ENCODE measurements at places on chromosomes 5 and 9.
A peak's percentile ranks its signal among the peaks of the same experiment; 100 is the strongest.

- no peak for DNase-seq
These were observed 1166.2 kb downstream of the MAT2B start for GRCh38 chr5:164671640-164672039.

GRCh38 chr5:76337953-76338451, 65.1 kb upstream of the IQGAP2 start:
- no peak for DNase-seq

DNA sequence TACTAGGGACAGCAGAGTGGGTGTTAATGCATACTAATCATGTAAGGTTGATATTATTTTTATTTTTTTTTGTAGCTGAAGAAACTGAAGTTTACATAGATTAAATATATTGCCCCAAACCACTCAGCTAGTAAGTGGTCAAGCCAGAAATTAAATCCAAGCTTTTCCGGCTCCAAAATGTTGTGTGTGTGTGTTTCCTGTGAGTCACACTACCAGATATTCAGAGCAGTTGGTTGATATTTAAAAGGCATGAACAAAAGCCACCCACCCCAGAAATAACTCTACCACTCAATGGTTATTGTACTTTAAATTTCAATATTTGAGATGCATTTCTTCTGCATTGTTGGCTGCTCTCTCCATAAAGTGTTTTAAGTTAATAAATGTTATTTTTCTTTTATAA, 29.5 kb downstream of the KCNN2 start:
- DNase-seq = no peak

DNA sequence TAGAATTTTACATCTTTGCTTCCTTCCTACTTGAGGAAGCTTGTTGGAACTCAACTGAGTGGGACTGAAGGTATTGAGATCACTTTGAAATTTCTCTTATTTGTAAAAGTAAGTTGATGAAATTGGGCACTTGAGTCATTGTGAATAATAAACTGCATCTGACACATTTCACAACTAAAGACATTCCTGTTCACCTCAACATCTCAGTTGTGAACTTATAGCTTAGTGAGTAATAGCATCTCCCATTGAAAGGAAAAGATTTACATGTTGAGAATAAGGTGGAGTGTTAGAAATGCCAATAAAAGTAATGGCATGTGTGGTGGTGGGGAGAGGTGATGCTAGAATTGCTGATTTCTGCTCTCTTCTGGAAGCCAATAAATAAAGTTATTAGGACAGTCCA, 145.0 kb downstream of the SLC24A2 start:
- no peak for DNase-seq

DNA sequence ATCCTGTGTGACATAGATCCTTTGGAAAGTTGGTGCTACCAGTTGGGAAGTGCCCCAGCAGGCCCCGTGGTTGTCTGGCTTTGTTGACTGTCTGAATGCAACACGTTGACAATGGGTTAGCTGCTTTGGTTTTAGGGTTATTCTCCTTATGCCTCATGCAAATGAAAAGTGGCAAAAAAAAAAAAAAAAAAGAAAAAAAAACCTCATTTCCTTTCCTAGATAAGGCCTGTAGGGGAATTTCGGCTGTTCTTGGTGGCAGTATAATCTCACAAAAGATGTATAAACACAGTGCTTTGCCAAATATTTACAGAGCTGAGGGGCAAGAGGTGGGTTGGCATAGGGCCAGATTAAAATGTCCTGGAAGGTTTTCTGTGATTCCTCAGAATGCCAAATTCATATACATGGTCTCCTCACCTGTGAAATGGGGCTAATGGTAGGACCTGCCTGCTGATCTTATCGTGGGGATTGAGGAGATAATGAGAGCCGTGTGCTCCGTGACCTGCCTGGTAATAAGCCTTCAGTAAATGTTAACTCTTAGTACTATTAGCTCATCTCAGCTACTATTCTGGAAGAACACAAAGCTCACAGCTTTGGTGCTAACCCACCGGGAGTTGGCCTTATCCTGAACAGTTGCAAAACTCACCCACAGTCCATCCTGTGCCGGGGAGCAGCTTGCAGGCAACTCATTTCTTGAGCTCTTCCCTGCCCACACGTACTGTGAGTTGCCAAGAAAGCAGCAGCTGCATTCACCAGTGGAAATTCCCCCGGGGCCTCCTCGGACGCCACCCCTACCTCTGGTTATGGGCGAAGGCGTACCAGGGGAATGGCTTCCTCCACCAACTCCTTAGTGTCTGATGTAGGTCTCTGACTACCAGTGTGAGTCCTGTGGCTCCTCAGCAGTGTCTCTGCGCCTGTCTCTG, 220.3 kb downstream of the NR3C1 start:
- DNase-seq = peak; percentile 52

DNA sequence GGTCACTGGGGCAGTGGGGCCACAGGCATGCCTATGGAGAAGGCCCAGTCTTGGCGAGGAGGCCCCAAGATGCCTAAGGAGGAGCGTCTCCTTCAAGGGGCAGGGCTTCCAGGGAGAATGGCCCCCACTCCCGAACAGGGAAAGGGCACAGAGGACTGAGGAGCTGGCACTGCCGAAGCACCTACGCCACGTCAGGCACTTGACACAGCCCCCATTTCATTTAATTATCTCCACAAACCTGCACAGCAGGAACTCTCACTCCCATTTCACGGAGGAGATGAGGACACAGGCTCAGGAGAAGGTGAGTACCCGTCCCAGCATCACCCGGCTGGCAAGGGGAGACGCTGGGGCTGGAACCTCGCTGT, 26.0 kb downstream of the EGR1 start:
- no peak for DNase-seq

- DNase-seq = no peak
These were observed 214.9 kb upstream of the SEMA6A start for GRCh38 chr5:116789522-116789921.

DNA sequence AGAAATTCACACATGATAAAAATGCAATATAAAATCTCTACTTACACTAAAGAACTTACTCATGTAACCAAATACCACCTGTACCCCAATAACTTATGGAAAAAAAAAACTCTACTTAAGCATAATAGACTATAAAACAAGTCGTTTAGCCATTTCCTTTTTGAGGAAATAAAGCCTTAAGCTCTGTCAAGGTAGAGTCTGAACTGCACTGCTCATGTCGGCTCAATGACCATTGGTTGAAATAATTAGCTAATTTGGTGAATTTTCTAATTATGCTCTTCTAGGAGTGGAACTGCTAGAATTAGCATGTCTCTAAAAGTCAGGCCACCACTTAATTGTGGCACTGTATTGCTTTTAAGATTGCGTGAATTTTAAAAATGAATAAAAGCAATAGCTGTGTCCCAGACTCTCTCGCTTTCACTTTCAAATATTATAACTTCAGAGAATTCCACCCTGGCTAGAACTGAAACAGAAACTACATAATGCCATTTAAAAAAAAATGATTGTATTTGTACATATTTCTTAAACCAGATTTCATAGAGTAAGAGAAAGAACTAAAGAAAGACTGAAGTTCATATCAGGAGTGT, 113.0 kb upstream of the PCA3 start:
- DNase-seq = no peak

- no peak for DNase-seq
These were observed 26.8 kb downstream of the FAM81B start for GRCh38 chr5:95417971-95418370.

DNA sequence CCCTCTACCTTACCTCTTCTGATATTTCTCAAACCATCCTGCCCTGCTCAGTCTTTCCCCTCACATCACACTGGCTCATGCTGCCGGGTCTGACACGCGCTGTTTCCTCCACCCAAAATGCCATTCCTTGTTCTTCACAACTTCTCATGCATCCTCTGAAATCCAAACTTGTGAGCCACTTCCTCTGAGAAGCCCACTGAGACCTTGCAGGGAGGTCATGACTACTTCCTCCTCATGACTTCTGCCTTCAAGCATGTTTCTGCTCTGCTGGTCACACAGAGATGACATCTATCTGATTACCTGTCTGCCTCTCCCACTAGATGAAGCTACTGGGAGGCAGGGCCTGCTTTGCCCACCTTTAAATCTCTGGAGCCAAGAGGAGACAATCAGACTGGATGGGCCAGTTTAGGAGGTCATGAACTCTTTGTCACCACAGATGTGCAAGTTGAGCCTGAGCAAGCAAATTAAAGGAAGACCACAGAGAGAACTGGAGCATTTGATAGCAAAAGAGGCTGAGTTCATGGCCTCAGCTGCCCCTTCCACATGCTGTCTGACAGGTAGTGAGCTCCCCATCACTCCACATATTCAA, 119.8 kb upstream of the TBC1D2 start:
- DNase-seq = no peak

DNA sequence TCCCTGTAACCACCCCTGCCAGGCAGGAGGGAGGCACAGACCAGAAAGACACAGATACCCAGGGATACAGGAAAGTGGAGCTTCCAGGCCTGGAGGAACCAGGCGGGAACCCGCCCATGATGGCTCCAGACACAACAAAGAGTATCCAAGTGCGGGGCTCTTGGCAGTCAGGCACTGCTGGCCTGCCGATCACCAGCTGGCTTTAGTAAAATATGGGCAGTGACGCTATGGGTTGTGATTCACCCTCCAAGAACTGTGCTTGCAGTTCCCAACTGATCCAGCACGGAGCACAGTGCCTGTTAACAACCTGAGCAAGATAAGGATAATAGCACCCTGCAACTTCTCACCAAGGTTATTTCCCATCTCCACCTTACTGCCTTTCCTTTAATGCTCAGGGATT, 463.3 kb downstream of the IRX1 start:
- no peak for DNase-seq

DNA sequence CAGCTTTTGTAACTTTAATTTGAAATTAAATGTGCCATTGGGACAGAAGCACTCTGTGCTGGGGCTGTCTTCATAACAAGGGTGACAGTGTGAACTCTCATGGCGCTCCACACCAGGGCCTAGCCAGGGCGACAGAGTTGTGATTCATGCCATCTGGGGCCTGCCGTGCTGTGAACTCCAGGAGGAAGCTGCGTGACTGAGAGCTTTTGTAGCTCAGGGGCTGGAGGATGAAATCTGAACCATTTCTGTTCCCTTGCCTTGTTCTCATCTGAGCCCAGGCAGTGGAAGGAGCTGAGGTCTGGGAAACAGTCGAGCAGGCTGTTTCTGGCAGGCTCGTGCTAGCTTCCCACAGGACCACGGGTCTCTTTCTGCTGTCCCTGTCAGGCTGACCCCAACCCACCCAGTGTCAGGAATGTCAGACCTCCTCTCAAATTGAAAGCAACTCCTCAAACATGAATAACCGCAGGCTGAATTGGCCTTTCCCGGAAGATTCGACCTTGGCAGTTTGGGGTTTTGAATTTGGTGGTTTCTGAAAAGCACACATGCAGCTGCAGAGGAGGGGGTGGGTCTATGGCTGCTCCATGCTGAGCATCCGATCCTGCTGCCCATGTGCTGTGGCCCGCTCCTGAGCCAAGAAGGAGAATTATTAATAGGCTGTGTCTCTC, 69.2 kb upstream of the RPS23 start:
- DNase-seq = no peak

GRCh38 chr9:30075451-30076199, 2308.8 kb upstream of the ACO1 start:
- DNase-seq = no peak

- DNase-seq = no peak
These were observed 94.9 kb upstream of the GRHPR start for GRCh38 chr9:37327553-37327952.

- no peak for DNase-seq
These were observed 252.0 kb downstream of the RASEF start for GRCh38 chr9:82810915-82811314.

DNA sequence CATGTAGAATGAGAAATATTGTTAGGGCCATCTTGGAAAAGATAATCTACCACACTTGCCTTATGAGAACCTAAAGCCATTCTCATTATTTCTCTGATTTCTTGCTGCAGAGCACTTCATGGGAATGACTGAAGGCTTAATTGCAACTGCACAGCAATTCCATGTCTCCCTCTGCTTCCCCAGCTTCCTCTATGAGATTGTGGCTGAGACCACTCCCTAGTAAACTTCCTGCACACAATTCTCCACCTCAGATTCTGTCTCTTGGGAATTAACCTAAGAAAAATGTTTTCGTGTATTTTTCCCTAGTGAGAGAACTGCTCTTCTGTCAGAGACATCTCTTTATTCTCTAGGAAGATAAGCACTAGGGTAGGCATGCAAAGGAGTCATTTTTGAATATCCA, 55.6 kb upstream of the CAMK4 start:
- no peak for DNase-seq

GRCh38 chr5:132689513-132689912, 15.7 kb downstream of the IL4 start:
- DNase-seq = no peak

GRCh38 chr9:96554801-96555566, 64.7 kb downstream of the CDC14B start:
- DNase-seq = no peak

GRCh38 chr9:137237759-137238726, 3.0 kb upstream of the TUBB4B start:
- no peak for DNase-seq

DNA sequence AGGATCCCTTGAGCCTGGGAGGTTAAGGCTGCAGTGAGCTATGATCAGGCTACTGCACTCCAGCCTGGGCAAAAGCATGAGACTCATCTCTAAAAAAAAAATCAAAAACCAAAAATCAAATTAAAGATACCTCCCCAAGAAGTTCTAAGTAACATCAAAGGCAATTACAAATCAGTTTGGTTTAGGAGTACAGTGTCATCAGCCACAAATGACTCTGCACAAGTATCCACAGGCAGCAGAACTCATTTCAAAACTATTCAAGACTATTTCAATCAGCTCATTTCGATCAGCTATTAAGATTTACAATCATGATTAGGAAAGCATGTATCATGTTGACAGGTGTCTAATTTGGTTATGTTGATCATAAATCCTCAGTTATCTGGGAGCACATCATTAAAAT, 19.1 kb downstream of the TRMO start:
- no peak for DNase-seq

- no peak for DNase-seq
These were observed 86.3 kb downstream of the MVB12B start for GRCh38 chr9:126412905-126413304.

GRCh38 chr5:175772747-175773533, 98.4 kb upstream of the CPLX2 start:
- no peak for DNase-seq

GRCh38 chr5:76074487-76075065, 8.6 kb upstream of the SV2C start:
- no peak for DNase-seq

Measured in activated CD4-positive, CD25-positive, alpha-beta regulatory T cell treated with anti-CD3 and anti-CD28 coated beads, Interleukin-2, amount 50 U/mL, for 72 hours (primary cell).